ENCODE measurements at places on chromosomes 2 and 18. TPM values are rescaled to one million over a fixed set of nuclear protein-coding genes. Genes with fewer than 3 reads are reported as not detected.

DNA sequence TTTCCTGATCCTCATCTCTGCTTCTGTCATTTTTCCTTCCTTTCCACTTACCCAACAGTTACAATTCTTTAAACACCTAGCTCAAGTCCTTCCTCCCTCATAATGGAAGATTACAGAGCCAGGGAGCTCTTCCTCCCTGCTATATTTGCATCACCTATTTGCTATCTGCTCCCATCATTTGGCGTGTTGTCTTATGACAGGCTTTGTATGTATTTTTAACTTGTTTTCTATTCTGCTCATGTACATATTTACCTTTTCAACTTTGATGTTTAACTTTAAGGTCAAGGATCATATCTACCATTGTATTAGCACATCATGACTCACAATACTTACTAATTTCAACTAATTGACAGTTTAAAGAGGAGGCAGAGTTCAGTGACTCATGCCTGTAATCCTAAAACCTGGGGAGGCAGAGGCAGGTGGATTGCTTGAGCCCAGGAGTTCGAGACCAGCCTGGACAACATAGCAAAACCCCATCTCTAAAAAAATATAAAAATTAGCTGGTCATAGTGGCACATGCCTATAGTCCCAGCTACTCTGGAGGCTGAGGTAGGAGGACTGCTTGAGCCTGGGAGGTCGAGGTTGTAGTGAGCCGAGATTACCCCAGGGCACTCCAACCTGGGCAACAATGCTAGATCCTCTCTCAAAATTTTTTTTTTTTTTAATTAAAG is 308.0 kb upstream of the STON1 start:
- no peak for DNase-seq

DNA sequence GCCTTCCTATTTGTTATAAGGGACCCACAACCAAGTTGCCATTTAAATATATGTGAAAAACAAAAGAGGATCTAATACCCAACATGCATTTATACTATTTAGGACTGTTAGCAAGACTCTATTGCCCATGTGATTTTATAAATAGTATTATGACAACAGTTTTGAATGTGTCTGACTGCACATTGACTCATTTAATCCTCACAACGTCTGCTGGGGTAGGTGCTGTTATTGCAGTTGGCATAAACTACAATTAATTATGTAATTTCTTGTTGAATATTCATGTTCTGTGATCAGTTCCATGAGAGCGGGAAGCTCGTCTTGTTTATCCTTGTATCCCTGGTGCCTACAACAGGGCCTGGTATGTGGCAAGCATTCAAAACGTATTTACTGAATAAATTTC is 53.7 kb downstream of the SH2D6 start:
- DNase-seq, result no peak

DNA sequence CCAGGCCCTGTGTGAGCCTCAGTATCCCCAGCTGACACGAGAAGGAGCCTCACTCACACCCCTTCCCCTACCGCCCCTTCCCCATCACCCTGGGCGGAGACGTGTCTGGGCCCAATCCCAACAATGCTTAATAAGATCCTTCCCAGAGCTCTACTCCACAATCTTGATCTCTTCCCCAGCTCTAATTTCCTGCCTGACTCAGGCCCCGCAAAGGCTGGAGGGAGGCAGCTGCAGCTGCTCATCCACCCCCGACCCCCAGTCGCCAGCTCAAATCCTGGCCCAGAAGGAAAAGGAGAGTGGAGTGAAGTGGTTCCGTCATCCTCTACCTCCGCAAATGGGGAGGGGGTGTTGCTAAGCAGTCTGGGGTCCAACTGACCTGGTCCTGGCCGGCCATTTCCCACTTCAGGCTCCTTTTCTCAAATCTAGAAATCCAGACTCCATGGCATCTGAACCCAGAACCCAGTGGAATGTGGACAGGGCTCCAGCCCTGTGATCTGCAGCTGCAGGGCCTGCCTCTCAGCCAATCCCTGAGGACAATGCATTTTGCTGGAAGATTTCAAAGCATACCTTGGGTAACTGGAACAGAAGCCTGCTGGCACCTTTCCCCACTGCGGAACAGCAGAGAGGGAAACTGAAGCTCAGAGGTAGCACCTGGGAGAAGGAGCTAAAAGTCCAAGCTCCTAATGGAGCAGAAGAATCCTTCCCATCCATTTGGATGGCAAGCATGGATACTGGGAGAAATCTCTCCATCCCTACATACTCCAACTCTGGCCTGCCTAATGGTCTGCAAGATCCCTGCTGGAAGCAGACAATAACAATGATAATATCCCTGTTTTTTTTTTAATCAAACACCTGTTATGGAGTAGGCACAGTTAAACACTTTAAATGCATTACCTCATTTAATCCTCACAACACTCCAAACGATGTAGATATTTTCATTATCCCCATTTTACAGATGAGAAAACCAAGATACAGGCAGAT is 5.6 kb upstream of the TNS1 start:
- no peak for DNase-seq

- DNase-seq, result no peak
Measured at GRCh38 chr2:28358668-28359201, 33.9 kb upstream of the FOSL2 start.

Gene CCDC178
- polyA plus RNA-seq, result 2.0 TPM

Gene SLC39A6
- polyA plus RNA-seq, result 77.9 TPM

- DNase-seq, result peak; percentile 84
Measured at GRCh38 chr2:70104231-70105111, 17.2 kb downstream of the PCBP1 start.

- DNase-seq, result peak; percentile 9
Measured at GRCh38 chr2:161905389-161906046, 168.5 kb downstream of the DPP4 start.

- no peak for DNase-seq
Measured at GRCh38 chr2:178404368-178404767, 46.6 kb downstream of the PRKRA start.

Gene TUBA3E
- 0.11 TPM for polyA plus RNA-seq

DNA sequence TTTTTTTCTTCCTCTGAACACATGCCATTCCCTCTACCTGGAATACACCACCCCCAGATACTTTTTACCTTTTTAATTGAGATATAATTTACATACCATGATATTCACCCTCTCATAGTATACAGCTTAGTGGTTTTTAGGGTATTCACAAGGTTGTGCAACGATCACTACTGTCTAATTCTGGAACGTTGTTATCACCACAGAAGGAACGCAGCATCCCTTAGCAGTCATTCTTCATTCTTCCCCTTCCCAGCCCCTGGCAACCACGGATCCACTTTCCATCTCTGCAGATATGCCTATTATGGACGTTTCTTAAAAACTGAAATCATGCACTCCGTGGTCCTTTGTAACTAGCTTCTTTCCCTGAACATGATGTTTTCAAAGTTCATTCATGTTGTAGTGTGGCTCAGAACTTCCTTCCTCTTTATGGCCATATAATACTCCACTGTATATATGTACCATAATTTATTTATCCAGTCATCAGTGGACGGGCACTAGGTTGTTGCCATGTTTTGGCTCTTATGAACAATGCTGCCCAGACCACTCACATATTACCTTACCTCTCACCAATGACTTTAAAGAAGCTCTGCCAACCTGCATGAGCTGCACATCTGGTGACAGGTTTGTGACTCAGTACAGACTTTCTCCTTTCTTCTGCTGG is 168.9 kb downstream of the CTIF start:
- no peak for DNase-seq

DNA sequence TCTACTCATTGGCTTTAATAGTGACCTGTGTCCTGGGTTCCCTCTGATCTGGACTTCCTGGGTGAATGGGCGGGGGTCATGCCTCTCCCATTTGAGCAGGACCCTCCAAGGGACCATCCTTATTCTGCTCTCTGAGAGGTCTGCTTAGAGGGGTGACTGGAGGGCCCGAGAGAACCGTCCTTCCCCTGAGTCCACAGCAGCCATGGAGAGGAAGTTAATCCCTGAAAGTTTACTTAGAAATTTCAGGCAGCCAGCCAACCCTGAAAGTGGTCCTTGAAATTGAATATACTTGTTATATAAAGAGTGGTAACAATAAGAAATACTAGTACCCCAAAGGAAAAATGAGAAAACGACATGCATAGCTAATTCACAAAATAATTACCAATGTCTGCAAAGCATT is 226.1 kb downstream of the DYSF start:
- DNase-seq, result no peak

Gene ANKRD30BL
- polyA plus RNA-seq, result 0.79 TPM

- no peak for DNase-seq
Measured at GRCh38 chr18:50091509-50092244, 103.3 kb downstream of the MYO5B start.

Gene ACMSD
- 30.0 TPM for polyA plus RNA-seq

DNA sequence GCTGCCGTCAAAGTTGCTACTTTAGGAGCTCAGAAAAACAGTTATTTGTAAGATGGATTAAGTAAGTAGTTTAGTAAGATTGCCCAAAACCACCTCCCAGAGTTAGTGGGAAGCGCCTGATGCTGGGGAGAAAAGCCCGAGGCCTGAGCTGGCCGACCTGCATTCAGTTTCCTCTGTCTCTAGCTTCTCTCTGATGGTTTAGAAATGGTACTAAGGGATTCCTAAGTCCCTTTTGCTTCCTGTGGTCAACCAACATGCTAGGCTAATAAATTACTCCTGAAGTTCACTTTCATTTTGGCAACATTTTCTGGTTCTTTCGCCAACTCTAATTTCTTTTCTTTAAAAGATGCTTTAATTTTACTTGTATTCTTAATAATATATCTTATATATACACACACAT is 60.1 kb downstream of the ASAP2 start:
- DNase-seq, result no peak

GRCh38 chr2:111155610-111156009 is 34.9 kb downstream of the BCL2L11 start:
- no peak for DNase-seq

Gene RFX8
- polyA plus RNA-seq, result 1.7 TPM

Gene LOXHD1
- polyA plus RNA-seq, result 0.79 TPM

DNA sequence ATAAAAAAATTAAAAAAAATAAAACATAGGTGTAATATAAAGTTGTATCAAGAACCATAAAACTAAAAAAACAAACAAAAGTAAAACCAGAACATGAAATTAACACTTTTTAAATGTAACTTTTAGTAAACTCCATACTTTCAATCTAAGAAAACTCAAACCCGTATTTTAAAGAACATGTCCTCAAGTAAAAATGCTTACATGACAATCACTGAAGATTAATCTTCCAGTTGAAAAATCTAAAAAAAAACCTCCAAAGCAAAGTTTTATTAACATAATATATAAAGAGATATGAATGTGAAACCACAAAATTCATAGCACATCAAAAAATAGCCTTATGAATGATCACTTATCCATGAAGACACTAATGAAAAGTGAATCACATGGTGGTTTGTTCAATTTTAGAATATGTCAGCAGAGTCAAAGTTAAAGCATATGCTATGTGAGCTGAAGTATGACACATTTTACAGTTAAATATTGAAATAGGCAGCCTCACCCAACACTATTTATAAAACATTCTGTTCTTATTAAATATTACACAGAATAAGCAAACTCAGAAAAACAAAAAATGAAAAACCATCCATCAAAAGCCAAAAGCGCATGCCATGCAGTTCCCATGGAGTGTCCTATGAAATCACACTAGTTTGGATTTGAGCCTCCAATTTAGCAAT is 23.1 kb upstream of the CHAC2 start:
- no peak for DNase-seq

Gene DNAJC5G
- 0.43 TPM for polyA plus RNA-seq
